Effector memory CD8-positive, alpha-beta T cell (primary cell): ENCODE measurements at places on chromosomes 1 and 21.

- no peak for DNase-seq
Measured at GRCh38 chr1:33872683-33873082, 8.8 kb downstream of the HMGB4 start.

GRCh38 chr1:192700834-192701271, 64.9 kb downstream of the RGS13 start:
- no peak for DNase-seq

- DNase-seq = peak; percentile 79
Measured at GRCh38 chr1:12124693-12125421, 41.9 kb upstream of the TNFRSF1B start.

DNA sequence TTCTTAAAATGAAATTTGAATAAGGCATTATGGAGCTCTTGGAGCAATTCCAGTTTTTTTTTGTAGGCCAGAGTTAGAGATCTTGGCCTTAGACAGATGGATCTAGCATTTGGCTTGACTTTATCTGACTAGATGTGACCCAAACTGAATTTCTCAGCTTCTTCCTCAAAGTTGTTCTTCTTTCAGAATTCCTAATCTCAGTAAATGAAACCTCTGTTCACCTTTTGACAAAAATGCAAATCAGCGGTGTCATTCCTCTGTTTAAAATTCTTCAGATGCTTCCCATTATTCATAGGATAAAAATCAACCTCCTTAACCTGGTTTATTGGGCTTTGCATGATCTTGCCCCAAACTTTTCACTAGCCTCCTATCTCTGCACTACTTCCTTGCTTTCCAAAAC, 177.6 kb downstream of the RASAL2 start:
- DNase-seq = no peak

- DNase-seq = no peak
Measured at GRCh38 chr1:162950187-162950586, 89.2 kb upstream of the CCDC190 start.

DNA sequence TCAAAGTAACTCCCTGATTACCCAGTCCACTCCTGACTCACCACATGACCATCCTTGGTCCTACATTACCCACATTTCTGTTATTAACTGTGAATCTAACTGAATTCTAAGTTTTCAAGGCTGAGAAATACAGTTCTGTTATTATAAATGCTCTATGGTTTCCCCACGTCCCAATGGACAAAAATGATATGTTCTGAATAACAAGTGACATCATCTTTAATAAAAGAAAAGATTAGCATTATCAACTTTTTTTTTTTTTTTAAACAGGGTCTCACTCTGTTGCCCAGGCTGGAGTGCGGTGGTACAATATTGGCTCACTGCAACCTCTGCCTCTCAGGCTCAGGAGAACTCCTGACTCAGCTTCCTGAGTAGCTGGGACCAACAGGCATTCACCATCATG, 59.6 kb downstream of the ZSWIM5 start:
- no peak for DNase-seq

GRCh38 chr1:7334475-7335035, 436.5 kb upstream of the VAMP3 start:
- no peak for DNase-seq

DNA sequence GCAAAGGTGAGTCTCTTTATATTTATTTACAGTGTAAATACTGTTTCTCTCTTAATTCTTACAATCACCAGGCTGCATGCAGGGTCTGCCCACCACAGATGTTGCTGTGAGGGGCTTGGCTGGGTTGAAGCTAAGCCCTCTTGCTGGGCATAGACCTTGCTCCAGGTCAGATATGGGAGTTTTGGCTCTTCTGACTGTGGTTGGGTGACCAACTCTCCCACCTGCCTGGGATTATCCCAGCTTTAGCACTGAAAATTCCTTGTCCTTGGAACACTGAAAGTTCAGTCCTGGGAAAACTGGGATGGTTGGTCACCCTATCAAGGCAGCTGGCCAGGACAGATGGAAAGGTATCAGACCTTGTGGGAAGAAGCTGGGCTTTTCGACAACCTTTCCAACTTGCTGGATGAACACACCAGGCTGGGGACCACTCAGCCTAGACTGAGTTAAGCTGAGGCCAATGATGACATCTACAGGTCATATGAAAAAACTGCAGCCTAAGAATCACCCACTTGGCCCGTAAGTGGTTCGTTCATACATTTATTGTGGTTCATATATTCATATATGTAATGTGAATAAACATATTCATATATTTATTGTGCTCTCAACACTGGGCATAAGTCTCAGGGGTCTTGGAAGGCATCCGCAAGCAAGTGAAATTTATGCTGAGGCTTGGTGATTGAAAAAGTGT, 26.6 kb upstream of the HPDL start:
- DNase-seq = peak; percentile 30
